ENCODE measurements at places on chromosomes 2 and 18. TPM values are rescaled to one million over a fixed set of nuclear protein-coding genes. Genes with fewer than 3 reads are reported as not detected.

- no peak for DNase-seq
Measured at GRCh38 chr2:15941871-15942710, 1.7 kb downstream of the MYCN start.

DNA sequence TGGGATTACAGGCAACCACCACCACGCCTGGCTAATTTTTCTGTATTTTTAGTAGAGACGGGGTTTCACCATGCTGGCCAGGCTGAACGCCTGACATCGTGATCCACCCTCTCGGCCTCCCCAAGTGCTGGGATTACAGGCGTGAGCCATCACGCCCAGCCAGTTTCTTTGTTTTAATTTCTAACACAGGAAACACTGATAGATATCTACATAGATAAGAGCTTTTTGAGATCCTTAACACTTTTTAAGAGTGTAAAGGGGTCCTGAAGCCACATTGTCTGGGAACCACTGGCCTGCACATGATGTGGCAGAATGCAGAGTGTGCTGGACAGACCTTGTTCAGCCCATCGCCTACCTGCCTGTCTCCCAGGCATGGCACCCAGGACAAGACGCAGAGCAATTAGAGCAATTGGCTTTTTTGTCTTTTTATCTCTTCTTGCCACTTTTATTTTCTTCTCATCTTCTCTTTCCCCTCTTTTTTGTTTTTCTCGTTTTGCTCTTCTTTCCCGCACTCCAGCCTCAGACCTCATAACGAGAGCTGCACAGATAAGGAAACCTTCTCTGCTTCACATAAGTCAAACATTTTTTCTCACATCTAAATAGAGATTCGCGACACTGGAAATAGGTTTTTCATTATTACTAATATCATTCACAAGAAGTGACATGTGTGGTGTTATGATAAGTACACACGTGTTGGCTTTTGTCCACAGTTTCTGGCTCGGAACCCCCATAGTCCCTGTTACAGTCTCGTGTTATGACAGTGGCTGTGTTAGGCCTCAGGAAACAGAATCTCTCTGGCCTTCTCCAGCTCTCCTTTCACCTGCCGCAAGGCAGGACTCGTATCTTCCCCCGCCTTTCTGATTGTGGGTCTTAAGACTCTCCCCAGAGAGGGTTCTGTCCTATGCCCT is 25.2 kb upstream of the GPR55 start:
- DNase-seq: no peak

- no peak for DNase-seq
Measured at GRCh38 chr18:74534150-74534969, at the start of gene CNDP1. Gene CNDP1, plus strand, starts transcription at chr18:74534500. Its CDS starts 168 bp downstream, at chr18:74534668.

DNA sequence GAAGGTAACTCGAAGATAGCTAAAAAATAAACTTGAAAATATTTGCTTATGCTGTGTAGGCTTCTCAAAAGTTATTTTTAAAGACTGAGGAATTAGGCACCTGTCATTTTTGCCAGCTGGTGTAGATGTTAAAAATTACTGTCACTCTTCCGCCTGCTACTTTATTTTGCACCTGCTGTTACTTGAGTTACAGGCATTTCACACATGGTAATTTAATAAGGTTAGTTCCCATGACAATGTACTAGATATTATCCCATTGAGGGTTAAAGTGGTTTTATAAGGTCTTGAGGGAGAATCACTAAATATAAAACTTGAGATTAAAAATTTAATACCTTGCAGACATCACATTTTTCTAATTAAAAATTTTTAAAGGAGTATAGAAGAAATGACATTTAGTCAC is 26.6 kb downstream of the MYL1 start:
- DNase-seq: no peak

DNA sequence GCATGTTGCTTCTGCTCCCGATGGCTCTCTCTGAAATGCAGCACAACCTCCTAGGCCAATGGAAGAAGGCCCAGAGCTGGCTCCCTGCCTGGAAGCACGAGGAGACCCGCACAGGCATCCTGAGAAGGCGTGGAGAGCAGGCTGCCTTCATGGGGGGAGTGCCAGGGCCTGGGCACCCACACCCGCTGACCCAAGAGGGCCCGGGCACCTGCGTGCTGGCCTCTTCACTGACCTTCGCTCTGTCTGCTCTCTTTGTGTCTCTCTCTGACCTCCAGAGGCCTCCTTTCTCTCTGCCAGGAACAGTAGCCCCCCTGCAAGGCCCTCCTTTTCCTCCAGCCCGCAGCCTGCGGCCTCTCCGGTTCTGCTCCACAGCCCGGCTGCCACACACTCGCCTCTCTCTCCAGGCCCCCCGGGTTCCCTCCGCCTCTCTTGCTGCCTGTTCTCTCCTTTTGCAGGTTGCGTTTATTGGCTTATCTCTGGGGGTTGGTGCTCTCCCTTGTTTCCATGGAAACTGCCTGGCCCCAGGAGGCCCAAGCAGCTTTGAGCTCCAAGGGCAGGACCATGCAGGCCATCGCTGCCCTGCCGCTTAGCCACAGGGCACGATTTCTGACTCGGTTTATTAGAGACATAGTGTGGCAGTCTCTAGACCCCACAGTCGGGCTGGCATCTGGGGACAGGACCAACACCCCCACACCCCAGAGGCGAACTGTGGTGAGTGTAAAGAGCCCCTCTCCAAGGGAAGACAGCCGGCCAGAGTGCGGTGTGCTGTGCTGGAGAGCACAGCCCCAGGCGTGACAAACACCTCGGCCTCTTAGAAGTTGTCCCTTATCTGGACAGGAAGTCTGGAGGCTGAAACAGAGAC is 1.7 kb downstream of the MZT2B start:
- no peak for DNase-seq

- DNase-seq: peak; percentile 78
Measured at GRCh38 chr2:47008381-47009252, 93.0 kb upstream of the MCFD2 start.

DNA sequence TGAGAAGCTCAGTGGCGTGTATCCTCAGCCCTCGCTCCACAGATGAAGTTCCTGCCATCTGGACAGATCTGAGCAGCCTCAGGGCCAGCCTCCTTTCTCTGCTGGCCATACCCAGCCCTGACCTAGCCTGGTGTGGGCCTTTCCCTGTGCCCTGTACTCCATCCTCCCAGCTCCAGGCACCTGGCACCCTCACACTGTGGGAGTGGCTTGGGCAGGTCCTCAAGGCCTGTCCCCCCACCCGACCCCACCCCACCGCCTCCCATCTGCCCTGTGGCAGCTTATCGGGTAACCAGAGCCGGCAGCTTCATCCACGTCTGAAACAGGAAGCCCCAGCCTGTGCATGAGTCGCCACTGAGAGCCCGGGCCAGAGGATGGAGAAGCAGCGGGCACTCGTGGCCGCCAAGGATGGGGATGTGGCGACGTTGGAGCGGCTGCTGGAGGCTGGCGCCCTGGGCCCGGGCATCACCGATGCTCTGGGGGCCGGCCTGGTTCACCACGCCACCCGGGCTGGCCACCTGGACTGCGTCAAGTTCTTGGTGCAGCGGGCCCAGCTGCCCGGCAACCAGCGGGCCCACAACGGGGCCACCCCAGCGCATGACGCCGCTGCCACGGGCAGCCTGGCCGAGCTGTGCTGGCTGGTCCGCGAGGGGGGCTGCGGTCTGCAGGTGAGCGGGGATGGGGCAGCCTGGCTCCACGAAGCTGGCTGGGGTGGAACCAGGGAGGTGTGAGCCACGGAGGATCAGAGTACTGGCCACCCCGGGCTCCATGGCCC is at the start of gene ESPNL:
ESPNL (plus strand) TSS at position 292 of the 772 bp plus-strand sequence; CDS start at position 372, 80 bp downstream.
- DNase-seq: no peak

DNA sequence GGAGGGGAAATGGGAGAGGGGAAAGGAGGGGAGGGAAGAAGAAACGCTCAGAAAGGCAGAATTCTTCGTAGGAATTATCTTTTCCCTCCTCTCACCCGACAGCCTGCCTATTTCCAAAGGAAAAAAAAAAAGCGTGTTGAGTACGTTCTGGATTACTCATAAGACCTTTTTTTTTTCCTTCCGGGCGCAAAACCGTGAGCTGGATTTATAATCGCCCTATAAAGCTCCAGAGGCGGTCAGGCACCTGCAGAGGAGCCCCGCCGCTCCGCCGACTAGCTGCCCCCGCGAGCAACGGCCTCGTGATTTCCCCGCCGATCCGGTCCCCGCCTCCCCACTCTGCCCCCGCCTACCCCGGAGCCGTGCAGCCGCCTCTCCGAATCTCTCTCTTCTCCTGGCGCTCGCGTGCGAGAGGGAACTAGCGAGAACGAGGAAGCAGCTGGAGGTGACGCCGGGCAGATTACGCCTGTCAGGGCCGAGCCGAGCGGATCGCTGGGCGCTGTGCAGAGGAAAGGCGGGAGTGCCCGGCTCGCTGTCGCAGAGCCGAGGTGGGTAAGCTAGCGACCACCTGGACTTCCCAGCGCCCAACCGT is at the start of gene GAD1:
GAD1 (plus strand) TSS at position 384 of the 589 bp plus-strand sequence. CDS start 1,705 bp downstream, outside the sequence.
- no peak for DNase-seq

DNA sequence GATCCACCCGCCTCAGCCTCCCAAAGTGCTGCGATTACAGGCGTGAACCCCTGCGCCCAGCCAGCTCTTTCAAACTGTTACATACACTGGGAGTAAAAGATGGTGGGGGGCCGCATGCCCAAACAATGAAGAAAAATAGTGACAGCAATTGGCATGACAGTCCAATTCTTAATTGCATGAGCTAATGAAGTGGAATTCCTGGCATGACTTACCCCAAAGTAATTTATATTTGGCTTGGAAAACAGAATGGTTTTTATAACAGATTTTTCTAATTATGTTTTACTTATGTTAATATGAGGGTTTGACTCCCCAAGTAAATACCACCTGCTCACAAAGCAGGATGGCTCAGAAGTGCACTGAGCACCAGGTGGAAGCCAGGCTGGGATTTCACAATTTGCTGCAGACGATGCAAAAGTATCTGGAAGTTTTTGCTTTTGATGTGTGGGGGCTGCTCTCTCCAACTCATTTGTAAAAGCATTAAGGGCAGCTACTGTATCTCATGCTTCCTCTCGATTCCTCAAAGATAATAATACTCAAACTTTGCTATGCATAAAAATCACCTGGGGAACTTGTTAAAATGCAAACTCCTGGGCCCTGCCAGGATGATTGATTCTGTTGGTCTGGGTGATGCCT is 24.0 kb upstream of the ATG16L1 start:
- no peak for DNase-seq

- no peak for DNase-seq
Measured at GRCh38 chr2:142306131-142306530, 175.3 kb upstream of the LRP1B start.

- DNase-seq: no peak
Measured at GRCh38 chr2:104818264-104818663, 35.7 kb upstream of the POU3F3 start.

GRCh38 chr2:185921048-185921756 is 182.6 kb downstream of the FSIP2 start:
- DNase-seq: no peak

DNA sequence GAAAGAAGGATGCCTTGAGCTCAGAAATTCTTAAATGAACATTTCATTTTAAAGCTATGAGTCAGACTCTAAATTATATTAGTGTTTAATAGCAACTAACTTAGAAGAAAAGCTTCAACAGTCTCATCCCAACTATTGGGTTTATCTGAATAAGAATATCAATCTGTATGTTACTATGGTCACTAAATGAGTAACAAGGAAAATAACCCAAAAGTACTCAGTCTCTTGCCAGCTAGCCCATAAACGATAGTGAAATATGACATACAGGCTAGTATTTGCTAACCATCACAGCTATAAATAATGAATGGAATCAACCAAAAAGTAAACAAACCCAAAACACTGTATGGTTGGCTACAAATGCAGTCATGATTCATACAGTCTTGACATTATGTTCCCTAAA is 174.9 kb downstream of the RAB3GAP1 start:
- DNase-seq: no peak

GRCh38 chr18:48662011-48662661 is 123.3 kb downstream of the CTIF start:
- DNase-seq: no peak

GRCh38 chr2:77834360-77835002 is 312.3 kb upstream of the LRRTM4 start:
- no peak for DNase-seq

- no peak for DNase-seq
Measured at GRCh38 chr2:145723872-145724271, 1204.0 kb upstream of the ZEB2 start.

GRCh38 chr2:36918307-36918706 is 48.0 kb downstream of the STRN start:
- DNase-seq: no peak

GRCh38 chr2:128202791-128203190 is 111.8 kb downstream of the UGGT1 start:
- no peak for DNase-seq

DNA sequence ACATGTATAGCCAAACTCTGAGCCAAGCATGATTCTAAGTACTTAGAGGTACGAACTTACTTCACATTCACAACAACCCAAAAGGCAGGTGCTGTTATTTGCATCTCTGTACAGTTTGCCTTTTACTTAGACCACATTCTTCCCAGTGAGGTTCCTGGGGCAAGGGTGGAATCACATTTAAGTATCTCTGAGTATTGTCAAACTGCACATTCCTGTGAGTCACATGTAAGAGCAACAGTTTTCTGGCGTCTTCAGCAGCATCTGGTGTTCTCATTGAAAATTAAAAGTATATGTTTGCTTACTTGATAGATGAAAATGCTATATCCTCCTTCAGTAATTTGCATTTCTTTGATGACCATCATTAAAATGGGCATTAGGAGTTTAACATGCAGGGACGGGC is 119.1 kb downstream of the UXS1 start:
- DNase-seq: no peak

DNA sequence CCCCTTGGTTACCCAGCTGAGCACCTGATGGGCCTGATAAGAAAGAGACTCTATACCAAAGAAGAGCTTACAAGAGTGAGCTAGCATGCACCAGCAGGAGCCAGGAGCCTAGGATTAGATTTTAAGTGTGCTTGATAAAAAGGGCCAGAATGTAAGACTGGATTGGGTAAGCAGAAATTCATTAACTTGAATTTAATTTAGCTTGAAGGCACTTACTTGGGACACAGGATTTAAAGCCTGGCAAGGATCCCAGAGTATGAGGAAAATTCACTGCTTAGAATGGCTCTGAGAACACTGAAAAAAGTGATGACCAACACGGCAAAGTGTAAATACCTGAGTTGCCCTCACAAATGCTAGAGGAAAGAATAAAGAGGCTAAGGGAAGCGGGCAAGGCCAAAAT is 91.3 kb upstream of the RBBP8 start:
- DNase-seq: no peak

GRCh38 chr2:197168705-197169104 is 141.9 kb downstream of the ANKRD44 start:
- no peak for DNase-seq

- no peak for DNase-seq
Measured at GRCh38 chr2:17643031-17643615, 102.6 kb downstream of the VSNL1 start.

GRCh38 chr2:189217051-189217450 is 37.5 kb upstream of the COL5A2 start:
- no peak for DNase-seq

- no peak for DNase-seq
Measured at GRCh38 chr2:2015646-2016045, 271.3 kb upstream of the PXDN start.

The ALPI gene
- total RNA-seq: not detected

The SDC1 gene
- 87.1 TPM for total RNA-seq

The FSIP2 gene
- total RNA-seq: 13.9 TPM

The C2orf80 gene
- total RNA-seq: 0.37 TPM

The PDCD1 gene
- not detected for total RNA-seq

The RBKS gene
- total RNA-seq: 1.3 TPM

The VSNL1 gene
- 1.7 TPM for total RNA-seq

The NMS gene
- total RNA-seq: not detected

The RAX gene
- total RNA-seq: not detected

The RAPGEF4 gene
- total RNA-seq: 22.9 TPM

All from urinary bladder (tissue), 4 donors.